Cerebellar cortex (tissue), 1 donor: ENCODE measurements at places on chromosomes 2 and 18.

GRCh38 chr18:9547782-9548181 is 66.6 kb downstream of the PPP4R1 start:
- DNase-seq, result no peak

- DNase-seq, result no peak
Measured at GRCh38 chr2:105760639-105761337, 16.1 kb downstream of the NCK2 start.

GRCh38 chr2:46980786-46981573 is 65.4 kb upstream of the MCFD2 start:
- no peak for DNase-seq

DNA sequence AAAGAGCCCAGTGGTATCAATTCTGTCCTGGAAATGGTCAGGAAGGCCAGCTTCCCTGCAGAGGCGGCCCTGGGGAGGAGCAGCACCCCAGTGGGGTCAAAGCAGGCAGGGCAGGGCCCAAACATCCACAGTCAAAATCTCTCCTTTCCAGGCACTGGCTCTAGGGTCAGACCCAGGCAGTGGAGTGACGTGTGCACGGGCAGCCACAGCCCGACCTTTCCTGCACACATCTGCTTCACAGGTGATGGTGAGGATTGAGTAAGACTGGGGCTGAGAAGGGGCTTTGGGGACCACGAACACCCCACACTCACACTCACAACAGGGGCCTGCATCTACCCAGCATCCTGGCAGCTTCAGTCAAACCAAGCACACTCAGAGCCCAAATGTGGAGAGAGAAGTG is 97.8 kb upstream of the GLI2 start:
- DNase-seq, result no peak
